Activated B cell treated with CpG ODN at 0.5 μM for 24 hours (primary cell): ENCODE measurements at places on chromosomes 7 and 10.

- DNase-seq: no peak
Observed at GRCh38 chr7:101744588-101744987, 72.8 kb upstream of the CUX1 start.

- DNase-seq: no peak
Observed at GRCh38 chr7:52705768-52706167, 329.7 kb upstream of the POM121L12 start.

DNA sequence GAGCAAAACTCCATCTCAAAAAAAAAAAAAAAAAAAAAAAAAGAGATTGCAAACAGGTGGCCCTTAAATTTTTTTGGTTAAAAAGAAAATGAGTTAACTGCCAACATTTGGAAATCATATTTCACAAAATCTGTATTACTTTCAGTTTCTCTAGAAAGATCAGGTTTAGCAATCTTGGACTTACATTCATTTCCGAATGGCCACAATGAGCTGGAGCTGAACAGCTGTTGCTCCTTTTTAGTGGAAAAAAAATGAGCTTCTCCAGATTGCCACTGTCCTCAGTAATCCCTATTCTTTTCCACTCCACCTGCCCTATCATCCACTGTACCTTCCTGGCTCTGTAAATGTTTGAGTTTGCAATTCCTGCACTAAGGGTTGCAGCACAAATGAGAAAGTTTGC, 43.6 kb downstream of the RAB11FIP2 start:
- no peak for DNase-seq

DNA sequence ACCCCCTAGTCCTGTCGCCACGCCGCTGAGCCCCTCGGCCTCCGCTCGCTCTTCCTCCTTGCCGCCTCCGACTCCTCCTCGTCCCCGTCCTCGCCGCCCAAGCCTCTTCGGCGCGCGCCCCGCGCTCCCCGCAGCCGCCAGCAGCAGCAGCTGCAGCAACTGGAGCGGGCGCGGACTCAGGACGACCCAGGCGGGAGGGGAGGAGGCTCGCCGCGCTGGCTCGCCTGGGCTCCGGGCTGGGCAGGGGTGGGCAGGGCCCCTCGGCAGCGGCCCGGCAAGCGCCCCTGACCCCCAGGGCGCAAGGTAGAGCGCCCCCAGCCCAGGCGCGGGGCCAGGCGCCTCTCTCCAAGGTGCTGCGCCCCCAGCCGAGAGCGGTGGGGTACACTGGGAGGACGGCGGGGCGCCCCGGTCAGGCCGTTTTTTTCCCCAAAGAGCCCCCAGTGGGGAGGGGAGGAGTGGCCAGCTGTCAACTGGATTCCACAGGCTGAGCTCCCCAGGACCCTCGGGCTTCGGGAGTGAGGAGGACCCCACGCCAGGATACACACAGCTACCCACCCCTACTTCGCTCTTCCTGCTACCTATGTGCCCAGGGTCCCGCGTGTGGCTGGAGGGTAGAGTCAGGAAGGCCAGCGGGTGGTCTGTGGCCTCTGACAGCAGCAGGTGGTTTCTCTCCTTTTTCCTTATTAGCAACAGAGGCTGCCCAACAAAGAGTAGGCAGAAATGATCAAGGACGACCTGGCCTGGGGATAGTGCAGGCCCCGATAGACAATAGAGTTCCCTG, 903 bp upstream of the KCNMA1 start:
- no peak for DNase-seq

- no peak for DNase-seq
Observed at GRCh38 chr10:49079499-49079898, 35.8 kb downstream of the VSTM4 start.

DNA sequence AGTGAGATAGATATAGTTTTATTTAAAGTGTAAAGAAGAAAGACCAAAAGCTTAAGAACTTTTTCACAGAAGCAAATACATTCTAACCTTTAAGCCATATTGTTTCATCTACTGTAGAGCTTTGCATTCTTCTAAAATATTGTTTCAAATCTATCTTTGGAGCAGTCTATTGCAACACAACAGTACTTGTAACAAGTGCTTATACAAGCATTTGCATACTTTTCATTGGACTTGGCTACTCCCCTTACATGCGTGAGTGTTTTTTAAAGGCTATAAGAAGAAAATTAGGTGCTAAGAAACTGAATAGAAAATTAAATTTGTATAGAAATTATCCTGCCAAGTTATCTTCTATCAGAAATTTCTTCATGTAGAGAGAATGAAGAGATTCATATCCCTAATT, 45.3 kb downstream of the SEMA3E start:
- DNase-seq: no peak

DNA sequence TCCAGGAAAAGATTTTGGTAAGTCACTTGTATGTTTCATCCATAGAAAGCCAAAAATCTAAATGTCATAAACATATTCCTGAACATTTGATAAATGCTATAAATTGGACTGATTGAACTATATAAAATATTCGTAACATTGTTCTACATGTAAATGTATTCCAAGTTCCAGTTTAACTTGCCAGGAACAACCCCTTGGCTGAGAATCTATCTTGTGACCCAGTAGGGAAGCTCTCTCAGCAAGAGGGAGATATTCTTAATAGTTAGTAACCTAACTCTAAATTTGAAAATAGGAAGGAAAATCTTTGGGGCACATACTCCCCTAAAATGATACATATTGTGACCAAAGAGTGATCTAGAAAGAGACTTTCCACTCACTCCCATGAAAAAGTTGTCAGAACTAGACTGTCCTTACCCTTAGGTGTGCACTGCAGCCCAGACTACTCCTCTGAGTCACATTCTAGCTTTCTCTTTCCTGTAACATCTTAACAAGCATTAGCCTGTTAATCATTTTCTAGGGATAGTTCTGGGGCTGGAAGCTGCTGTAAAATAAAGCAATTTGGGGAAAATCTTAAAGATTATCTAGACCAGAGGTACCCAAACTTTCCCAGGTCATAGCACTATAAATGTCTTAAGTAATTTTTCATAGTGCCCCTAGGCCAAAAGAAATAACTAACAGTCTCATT, 73.7 kb upstream of the SKAP2 start:
- DNase-seq: no peak

DNA sequence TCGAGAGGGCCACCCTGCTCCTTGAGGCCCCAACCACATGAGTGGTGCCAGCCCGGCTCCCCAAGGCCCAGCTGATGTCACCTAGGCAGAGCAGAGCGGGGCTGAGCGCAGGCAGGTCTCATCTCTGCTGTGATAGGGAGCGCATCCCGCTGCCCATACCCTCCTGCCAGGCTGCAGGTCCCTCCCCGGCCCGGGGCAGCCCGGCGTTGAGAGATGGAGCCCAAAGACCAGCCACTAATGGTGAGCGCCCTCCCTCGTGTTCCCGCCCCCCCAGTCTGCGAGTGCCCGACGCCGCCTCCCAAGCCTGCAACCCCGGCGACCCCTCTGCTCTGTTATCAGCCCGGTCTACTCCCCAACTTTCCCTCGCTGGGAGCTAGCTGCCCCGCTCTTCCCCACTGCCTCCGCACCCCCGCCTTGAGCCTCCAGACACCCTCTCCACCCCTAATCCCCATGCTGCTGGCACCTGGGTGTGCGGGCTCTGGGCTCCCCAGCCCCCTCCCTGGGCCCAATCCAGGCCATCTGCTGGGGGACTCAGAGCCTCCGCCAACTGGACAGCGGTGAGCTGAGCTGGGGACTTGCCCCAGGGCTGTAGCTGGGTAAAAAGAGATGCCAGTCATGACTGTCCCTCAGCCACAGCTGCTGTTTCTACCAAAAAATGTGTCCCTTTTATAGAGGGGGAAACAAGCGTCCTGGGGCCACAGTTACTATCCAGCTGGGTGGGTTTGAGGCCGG, 19.7 kb upstream of the CHST12 start:
- DNase-seq: no peak

DNA sequence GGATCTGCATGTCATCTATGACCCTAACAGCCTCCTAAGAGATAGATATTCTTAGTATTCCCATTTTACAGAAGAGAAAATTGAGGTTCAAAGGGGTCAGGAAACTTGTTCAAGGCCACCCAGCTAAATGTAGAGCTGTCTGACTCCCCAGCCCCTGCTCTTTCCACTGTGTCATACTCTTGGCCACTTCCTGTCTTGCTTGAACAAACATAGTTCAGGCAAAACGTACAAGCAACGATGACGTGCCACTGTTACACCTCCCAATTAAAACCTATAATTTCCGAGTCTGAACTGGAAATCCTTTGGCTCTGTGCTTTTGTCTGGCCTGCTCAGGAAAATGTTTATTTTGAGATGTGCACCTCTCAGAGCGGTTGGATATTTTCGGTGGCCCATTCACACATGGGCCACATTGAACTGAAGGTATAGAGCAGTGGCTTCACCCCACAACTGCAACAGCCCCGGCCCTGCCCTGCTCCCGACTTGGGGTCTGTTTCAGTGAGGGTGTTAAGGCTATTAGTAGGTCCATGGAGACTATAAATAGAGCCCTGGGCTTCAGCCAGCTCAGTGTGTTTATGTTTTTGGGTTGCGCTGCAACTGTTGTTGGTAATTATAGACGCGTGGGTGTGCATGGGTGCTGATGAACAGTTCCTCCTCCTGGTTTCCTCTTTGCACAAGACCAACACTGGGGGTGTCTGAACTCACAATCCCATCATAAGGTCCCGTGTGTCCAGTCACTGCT, 172.3 kb upstream of the ADO start:
- DNase-seq: no peak

GRCh38 chr7:25296086-25296485, 67.8 kb upstream of the NPVF start:
- DNase-seq: no peak

DNA sequence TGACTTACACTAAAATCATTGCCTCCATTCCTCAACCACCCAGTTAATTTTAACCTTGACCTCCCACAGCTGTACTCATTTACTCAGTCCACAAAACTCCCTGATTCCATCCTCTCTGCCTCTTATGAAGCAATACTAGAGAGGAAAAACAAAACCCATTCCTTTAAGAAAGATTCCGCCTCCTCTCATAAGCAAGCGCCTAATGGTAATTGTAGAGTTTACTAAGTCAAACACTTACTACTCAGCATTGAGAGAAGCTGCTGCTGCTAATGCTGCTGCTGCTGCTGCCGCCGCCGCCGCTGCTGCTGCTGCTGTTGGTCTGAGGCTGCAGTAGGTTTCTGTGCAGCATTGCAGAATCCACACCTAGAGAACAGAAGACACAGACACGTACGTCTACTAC, 2.1 kb upstream of the ADD3 start:
- no peak for DNase-seq

- peak; percentile 33 for DNase-seq
Observed at GRCh38 chr7:151518105-151518946, 1.4 kb downstream of the RHEB start.

DNA sequence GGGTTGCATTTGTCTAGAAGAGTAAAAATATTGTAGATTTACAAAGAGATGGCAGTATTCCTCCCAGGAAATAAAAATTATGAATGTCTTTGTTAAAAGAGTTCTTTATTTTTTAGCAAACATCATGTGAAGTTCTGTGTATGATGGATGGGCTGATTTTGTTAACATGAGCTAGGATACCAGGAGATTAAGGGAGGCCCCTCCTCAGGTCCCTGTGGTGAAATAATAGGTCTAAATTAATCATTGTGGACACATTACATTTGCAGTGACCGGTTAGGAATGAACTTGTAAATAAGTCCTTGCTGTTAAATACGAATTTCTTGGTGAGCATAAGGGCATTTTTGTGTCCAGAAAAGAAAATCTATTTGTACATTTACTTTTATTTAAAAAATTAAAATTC, 339.4 kb upstream of the PHF14 start:
- DNase-seq: no peak

GRCh38 chr7:50268223-50268622, 36.3 kb upstream of the IKZF1 start:
- DNase-seq: no peak

DNA sequence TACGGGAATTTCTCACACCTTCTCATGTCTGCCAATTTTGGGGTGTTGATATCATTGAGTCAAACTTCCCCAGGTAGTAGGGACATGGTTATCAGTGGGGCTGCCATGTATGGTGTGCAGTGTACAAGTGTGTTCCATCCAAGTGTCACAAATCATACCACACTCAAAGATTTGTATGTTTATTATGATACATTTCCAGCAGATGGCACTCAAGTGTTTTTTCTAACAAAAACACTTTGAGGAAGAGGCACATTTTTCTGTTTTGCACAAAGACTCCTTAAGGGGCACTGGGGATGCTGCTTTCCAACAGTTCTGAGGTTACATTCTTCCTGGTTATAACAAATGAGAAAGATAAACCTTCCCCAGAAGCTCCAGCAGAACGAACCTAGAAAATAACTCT, 414.5 kb downstream of the REEP3 start:
- no peak for DNase-seq

DNA sequence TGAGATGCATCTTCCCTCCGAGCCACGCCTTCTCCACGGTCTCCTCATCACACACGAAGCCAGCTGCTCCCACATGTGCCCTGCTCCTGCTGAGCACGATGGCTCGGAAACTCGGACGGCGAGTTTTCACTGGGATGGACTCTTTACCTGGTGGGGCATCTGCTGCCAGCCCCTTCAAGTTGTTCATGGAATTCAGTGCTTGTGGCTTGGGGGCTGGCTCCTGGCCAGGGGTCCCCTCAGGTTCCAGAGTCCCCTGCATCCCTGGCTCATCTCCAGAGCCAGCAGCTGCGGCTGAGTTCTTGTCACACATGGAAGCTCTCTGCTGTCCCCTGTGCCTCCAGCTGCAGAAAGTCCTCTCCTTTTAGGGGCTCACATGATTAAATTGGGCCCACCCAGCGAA, 654.0 kb downstream of the SDK1 start:
- no peak for DNase-seq

- no peak for DNase-seq
Observed at GRCh38 chr7:26346611-26347203, 55.0 kb downstream of the SNX10 start.

DNA sequence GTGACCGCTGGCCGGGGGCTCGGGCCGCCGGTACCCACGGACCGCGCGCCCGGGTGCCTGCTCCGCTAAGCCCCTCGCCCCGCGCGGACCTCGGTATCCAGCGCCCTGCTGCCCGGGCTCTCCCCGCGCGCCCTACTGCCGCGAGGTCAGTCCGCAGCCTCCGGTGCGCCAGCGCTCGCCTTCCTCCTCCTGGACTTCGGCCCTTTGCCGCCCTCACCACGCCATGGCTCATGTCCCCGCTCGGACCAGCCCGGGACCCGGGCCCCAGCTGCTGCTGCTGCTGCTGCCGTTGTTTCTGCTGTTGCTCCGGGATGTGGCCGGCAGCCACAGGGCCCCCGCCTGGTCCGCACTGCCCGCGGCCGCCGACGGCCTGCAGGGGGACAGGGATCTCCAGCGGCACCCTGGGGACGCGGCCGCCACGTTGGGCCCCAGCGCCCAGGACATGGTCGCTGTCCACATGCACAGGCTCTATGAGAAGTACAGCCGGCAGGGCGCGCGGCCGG, 483 bp downstream of the GDF10 start:
- no peak for DNase-seq

- no peak for DNase-seq
Observed at GRCh38 chr10:88343761-88344484, 239.2 kb downstream of the RNLS start.

DNA sequence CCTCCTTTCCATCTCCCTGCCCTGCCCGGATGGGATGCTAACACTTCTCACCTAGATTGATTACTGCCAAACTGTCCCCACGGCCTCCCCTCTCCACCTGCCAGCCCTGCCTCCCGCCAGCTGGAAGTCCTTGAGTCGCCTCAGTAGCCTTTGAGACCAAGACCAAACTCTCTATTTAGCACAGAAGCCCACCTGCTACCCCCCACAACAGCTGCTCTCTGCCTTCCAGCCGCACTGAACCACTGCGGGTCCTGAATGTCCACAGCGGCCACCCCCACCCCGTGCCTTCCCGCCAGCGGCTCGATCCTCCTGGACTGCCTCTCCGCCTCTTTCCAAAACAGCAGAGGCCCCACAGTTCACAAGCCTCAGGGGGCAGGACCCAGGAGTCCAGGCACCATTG, 39.0 kb downstream of the FKBP6 start:
- DNase-seq: no peak
